Omental fat pad (tissue), 4 donors: ENCODE measurements at places on chromosomes 5 and 9.

DNA sequence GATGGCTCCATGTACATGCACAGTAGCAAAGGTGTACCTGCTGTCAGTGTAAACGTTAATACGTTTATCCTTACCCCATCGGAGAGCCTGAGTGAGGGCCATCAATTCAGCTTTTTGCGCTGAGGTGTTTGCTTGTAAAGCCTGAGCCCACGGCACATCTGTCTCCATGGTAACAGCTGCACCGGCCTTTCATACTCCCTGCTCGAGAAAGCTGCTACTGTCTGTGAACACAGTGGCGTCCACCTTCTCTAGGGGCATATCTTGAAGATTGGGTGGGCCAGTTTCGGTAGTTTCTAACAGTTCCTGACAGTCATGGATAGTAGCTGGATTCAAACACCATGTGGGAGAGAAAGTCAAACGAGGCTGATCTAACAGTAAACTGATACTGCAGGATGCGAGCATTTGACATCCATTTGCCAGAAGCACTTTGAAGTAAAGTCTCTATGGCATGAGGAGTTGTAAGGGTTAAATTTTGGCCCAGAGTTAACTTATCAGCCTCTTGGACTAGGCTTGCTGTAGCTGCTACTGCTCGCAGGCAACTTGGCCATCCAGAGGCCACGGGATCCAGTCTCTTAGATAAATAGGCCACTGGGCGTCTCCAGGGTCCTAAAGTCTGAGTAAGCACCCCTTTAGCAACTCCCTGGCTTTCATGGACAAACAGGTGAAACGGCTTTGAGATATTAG lies 21.0 kb upstream of the RHOBTB3 start:
- DNase-seq: no peak

GRCh38 chr9:100082782-100083181 lies 16.0 kb downstream of the ERP44 start:
- DNase-seq: no peak

DNA sequence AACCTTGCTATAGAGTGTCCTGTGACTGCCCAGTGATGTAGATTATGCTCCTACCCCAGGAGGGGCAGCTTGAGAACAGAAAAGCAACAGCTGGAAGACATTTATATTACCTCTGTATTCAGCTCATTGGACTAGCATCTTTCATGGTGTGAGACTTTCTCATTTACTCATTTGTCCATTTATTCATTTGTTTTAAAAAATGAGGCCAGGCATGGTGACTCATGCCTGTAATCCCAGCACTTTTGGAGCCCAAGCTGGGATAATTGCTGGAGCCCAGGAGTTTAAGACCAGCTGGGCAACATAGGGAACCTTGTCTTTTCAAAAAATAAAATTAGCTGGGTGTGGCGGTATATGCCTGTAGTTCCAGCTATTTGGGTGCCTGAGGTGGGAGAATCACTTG lies 130.0 kb upstream of the LHFPL2 start:
- no peak for DNase-seq

- DNase-seq: no peak
Observed at GRCh38 chr9:97842960-97843359, 10.1 kb upstream of the FOXE1 start.

DNA sequence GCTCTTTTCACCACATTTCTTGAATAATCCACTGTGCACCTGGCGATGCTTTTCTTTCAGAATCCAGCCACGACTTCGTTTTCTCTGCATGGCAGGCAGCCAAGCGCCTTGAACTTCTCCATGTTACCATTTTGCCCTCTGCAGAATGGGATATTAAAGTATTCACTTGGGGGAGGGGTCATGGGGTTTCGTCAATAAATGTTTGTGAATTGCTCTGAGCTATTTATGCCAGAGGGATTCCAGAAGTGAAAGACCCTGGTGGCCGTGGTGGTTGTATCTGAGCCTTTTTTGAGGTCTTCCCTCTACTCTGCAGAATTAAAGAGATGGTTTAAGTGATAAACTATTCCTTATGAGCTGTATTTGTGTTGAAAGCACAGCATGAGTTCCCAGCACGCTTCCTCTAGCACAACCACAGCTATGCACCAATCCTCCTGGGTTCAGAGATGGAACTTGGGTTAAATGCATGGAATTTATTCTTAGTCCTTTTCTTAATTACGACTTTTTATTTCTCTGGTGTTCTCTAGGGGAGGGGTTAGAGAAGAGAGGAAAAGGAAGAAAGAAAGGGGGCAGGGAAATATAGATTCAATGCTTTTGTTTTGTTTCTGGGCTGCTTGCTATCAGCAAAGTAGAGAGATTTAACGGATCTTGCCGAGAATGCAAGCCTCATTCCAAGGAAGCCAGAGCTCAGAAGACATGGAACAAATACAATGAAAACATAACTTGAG lies 478.2 kb upstream of the TNC start:
- no peak for DNase-seq

- no peak for DNase-seq
Observed at GRCh38 chr9:5355817-5356216, 16.1 kb upstream of the RLN1 start.

DNA sequence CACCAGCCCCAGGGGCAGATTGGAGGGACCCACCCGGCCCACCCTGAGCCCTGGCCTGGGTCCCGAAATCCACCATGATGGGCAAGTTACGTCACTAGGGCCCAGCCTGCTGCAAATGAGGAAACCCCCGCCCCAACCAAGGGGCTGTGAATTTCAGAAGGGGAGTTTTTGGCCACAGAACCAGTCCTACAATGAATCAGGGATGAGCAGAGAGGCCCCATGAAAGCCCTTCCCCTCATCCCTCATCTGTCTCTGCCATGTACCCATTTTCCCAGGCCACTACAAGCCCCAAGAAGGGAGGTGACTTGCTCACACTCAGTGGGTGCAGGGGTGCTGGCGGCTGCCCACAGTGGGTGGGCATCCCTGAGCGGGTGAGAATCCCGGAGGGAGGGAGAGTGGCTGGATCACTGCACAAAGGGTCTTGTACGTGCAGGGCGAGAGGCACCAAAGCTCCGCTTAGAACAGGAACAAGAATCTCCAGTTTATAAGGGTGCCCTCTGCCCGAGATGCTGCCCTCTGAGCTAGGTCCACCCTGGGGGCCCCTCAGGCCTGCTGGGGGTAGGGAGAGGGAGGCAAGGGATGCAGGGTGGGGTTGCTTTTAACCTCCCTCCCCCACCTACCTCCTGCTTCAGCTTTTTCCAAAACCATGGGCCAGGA lies 10.4 kb upstream of the TCF7 start:
- DNase-seq: no peak

DNA sequence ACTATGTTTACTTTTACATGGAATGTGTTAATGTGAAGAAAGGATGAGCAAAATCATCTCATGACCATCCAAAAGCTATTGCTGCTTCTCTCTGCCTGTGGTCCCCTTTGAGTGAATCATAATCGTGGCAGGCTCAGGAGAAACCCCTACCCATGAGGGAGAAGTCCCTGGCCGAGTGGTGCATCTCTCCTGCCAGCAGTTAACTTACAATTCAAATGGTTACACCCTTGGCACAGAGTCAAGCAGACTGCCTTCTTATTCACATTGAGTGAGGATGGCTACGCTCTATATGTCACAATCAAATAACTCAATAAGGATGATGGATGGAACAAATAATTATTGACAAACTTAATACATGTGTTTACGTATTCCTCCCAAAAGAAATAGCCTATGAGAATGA lies 179.1 kb downstream of the FGF1 start:
- no peak for DNase-seq

- no peak for DNase-seq
Observed at GRCh38 chr9:36263683-36264082, 5.4 kb upstream of the GNE start.

DNA sequence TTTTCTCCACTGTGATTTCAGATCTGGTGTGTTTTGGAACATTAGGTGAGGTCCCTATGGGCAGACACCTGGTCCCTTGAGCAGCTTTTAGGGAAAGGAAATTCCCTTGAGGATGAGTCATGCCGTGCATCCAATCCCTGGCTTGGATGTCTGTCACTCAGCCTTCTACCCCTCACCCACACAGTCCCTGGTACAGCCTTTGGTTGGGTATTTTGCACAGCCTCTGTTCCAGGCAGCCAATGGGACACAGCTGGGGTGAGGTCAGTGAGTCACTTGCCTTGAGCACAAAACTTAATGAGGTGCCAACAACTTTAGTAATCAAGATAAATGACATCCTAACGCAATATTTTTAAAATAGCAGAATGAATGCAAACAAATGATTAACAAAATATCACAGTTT lies 22.7 kb upstream of the SVEP1 start:
- DNase-seq: no peak

GRCh38 chr5:176816791-176817347 lies 6.5 kb downstream of the UNC5A start:
- no peak for DNase-seq

GRCh38 chr5:143008809-143009521 lies 238.8 kb downstream of the ARHGAP26 start:
- DNase-seq: no peak

GRCh38 chr5:159897786-159898393 lies 18.4 kb upstream of the ADRA1B start:
- no peak for DNase-seq

DNA sequence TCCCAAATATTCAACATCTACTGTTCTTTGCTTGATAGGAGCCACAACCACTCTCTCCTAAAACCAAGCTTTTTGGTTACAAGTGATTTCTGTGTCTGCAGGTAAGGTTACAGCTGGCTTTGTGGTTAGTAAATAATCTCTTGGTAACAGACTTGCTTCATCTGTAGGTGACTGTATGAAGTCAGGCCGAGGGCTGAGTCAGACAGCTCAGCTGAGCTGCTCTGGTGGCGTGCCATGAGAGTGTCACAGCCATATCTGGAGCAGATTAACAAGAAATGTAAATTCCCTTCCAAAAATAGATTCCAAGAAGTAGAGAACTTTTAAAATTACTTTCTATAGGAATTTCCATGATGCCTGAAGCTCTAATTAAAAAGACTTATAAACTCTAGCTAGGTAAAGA lies 23.7 kb upstream of the TAS2R1 start:
- no peak for DNase-seq

DNA sequence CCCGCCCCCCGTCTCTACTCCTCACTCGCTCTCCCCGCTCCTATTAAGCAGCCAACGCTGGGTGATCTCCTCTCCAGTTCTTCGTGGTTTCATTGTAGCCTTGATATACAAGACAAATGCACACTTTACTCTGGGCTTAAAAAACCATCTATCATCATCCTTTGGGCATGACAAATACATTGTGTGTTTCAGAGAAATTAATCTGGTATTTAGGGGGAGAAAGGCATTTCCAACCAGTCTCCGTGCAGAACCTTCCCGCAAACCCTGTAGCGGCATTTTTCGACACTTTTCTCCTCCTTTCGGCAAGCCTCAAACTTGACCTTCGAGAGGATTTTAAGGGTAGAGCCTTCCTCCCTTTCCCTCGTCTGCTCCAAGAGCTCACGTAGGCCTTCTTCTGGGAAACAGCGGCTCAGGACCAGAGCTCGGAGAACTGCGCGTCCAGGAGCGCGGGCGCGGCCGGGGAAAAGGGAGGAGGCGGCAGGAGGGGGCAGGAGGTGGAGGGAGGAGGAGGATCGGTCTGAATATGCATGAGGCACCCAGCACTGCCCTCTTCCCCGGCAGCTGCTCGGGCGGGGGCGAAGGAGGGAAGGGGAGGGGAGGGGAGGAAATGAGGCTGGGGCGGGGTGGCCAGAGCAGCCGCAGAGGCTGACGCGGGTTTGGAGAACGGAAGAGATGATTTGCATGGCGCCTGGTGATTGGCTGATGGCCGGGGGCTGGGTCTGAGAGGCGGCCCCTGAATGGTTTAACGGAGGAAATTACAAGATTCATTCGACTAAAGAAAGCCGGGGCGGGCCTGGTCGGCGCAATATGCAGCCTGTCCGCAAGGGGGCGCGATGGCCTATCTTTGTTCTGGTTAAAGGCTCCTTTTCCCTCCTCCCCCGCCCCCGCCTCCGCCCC lies 127.5 kb downstream of the TMEM161B start:
- peak; percentile 90 for DNase-seq

GRCh38 chr9:3804103-3804502 lies 278.3 kb upstream of the RFX3 start:
- no peak for DNase-seq

DNA sequence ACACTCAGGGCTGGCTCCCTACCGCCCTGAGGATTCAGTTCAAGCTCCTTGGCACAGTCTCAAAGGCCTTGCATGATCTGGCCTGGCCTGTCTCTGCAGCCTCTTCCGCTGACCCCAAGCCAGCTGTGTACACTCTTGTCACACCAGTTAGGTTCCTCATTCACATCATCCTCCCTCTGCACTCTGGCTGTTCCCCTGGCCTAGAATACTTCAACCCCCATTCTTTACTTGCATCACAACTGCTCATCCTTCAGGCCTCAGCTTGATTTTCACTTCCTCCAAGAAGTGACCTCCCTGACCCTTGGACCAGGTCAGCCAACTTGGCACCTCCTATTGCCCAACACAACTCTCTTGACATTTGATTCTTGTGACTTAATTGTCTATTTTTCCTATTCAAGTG lies 18.9 kb upstream of the PFDN1 start:
- DNase-seq: no peak

GRCh38 chr9:98861781-98862504 lies 54.5 kb downstream of the GALNT12 start:
- no peak for DNase-seq

GRCh38 chr5:179786861-179787260 lies 6.9 kb upstream of the LTC4S start:
- DNase-seq: no peak

DNA sequence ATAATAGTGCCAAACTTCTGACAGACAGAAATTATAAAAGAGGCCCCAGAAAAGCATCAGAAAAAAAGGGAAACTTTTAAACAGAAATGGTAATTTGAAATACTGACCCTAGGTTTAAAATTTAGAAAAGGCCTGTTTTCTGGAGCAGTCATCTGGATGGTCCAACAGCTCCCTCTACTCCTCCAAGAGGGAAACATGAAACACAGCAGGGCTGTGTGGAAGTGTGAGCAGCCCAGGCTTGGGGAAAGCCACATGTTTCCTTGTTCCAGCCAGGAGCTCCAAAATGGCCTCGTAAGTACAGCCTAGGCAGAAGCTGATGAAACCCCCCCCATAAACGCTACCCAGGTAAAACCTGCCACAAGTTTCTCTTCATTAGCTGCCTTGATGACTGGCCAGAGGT lies 499.3 kb upstream of the ADAMTS16 start:
- no peak for DNase-seq

GRCh38 chr5:126849101-126849678 lies 72.3 kb downstream of the LMNB1 start:
- DNase-seq: no peak

DNA sequence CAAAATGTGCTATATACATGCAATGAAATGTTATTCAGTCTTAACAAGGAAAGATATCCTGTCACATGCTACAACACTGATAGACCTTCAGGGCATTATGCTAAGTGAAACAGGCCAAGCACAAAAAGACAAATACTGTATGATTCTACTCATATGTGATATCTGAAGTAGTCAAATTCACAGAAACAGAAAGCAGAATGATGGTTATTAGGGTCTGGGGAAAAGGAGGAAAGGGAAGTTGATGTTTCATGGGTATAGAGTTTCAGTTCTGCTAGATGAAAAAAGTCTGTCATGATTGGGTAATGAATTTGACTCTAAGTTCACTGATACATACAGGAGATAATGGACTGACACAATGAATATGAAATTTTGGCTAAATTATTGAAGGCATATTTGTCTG lies 11.2 kb upstream of the RIC1 start:
- DNase-seq: no peak

- no peak for DNase-seq
Observed at GRCh38 chr5:42908086-42908485, 96.4 kb upstream of the SELENOP start.
